Inflammatory macrophage (primary cell): ENCODE measurements at places on chromosomes 6 and 20.

- no peak for DNase-seq
Observed at GRCh38 chr6:47034926-47035325, 7.2 kb downstream of the ADGRF1 start.

- no peak for DNase-seq
Observed at GRCh38 chr6:122008101-122008999, 391.1 kb upstream of the HSF2 start.

DNA sequence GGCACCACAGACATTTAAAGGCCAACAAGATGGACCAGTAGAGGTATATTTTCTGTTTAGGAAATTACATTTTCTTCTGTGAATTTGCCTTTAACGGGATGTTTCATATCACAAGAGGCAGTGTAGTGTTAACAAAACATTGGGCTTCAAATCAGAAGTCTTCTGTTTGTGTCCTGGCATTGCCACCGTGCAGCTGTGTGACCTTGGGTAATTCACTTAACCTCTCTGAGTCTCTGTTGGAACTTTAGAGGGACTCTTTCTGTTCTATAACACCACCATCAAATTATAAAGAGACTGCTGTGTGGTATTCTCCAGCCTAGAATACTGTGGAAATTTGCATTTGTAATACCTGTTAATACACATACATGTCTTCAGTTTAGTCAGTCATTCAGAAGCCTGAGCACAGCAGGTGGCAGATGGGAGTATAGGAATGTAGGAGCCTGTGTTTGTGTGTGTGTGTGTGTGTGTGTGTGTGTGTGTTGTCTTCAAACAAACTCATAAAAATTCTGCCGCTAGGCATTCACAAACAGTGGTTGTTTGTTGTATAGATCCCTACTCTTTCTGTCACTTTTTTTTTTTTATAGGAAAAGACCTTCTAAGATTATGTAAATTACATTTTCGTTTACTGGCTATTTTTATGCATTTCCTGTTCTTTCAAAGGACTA, 22.6 kb downstream of the UST start:
- no peak for DNase-seq

- DNase-seq, result no peak
Observed at GRCh38 chr20:62133864-62134263, 9.3 kb downstream of the PSMA7 start.

GRCh38 chr6:12137480-12137879, 125.4 kb downstream of the HIVEP1 start:
- peak; percentile 44 for DNase-seq

DNA sequence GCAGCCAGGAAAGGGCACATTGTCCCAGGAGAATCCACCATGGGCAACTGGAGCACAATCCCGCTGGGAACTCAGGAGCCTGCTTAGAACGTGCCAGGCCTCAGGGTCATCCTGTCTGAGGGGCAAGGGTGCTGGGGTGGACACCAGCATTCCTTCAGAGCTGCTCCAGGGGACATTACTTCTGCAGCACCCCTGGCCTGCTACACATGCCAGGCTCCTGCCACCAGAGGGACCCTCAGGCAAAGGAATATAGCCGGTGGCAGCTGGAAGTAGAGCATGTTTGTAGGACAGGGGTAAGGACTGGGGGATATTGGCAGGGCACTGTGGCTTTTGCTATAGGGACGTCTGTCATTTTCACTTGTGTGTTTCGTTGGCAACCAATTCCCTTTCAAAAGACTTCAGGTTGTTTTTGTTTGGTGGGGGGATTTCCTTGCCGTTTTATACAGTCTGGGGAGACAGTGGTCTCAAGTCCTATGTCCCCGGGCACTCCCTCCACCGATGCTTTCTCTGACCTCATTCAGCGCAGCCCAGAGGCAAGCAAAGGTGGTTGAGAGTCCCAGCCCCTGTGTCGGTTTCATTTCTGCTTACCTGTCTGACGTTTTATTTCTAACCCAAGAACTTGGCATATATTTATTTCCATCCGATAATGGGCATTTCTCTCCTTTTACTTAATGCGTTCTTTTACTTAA, 130.8 kb downstream of the JPH2 start:
- DNase-seq, result peak; percentile 57

DNA sequence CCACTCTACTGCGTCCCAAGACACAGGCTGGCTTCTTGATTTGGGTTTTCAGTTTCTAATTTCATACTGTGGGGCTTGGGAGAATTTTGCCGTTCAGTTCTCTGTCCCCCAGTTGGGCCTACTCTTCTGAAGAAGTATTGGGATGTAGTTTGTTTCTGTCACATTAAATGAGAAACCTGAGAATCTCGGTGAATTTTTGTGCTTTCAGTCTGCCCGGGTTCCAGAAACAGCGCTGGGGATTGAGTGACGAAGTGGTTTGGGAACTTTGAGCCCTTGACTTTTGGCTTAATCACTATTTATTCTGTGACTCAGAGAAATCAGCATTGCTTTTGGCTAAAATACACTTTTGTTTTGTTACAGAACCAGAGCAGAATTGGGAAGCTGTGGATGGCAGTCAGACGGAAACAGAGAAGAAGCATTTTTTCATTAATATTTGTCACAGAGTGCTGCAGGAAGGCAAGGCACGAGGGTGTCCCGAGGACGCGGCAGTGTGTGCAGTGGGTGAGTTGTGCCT, 74.0 kb downstream of the IGF2R start:
- DNase-seq, result no peak

- no peak for DNase-seq
Observed at GRCh38 chr6:106694343-106694742, 65.0 kb downstream of the QRSL1 start.

- DNase-seq, result no peak
Observed at GRCh38 chr6:36627801-36628246, 33.7 kb downstream of the SRSF3 start.

DNA sequence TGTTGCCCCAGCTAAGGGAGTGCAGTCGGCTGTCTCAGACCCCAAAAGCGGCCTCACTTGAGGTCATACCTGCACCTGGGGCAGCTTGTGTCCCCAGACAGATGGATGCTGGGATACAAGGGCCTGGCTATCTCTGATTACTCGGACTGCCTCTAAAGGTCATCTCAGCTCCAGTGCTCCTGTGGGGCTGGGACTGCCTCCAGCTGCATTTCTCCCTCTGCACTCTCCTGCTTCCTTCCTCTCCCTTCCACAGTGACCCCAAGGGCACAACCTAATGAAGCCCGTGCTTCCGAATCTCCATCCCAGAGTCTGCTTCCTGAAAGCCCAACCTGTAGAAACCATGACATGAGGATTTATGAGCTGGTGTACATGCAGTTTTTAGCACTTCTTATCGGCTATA, 22.8 kb upstream of the OCSTAMP start:
- no peak for DNase-seq

GRCh38 chr6:21500314-21501020, 93.1 kb upstream of the SOX4 start:
- DNase-seq, result no peak

DNA sequence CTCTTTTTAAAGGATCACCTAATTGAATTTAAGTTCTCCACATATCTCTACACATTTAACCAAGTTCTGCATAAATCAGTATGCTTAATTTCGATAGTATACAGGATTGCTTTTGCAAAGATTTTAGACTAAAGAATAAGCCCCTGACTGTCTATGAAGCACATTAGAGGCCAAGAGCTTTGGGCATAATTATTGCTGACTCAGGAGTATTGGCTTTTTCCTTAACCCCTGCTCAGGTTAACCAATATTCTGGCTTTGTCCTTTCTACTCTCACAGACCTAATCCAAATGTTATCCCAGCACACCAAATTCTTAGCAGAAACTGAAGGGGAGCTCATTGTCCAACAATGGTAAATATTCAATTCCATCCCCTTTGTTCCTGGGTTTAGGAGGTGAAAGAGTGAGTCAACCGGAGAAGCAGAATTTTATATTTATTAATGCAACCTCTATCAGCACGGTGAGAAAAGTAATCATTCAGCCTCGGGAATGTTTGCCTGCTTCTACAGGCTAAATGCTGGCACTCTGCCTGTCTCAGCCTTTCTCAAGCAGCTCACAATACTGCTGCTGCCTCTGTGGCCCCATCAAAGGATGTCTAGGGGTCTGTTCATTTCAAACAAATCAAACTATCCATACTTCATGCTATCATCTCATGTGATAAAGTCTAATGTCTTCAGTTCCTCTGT, 125.0 kb downstream of the SIM1 start:
- no peak for DNase-seq

DNA sequence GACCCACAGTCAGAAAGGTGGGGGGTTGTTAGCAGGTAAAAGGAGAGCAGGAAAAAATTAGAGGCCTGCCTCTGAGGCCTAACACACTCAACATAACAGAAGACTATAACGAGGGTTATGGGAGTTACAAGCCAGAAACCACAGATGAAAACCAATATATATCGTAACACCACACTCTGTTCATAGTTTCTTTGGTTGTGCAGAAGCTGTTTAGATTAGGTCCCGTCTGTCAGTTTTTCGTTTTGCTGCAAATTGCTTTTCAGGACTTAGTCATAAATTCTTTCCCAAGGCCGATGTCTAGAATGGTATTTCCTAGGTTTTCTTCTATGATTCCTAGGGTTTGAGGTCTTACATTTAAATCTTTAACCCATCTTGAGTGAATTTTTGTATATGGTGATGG, 3.7 kb upstream of the MAP3K5 start:
- no peak for DNase-seq

DNA sequence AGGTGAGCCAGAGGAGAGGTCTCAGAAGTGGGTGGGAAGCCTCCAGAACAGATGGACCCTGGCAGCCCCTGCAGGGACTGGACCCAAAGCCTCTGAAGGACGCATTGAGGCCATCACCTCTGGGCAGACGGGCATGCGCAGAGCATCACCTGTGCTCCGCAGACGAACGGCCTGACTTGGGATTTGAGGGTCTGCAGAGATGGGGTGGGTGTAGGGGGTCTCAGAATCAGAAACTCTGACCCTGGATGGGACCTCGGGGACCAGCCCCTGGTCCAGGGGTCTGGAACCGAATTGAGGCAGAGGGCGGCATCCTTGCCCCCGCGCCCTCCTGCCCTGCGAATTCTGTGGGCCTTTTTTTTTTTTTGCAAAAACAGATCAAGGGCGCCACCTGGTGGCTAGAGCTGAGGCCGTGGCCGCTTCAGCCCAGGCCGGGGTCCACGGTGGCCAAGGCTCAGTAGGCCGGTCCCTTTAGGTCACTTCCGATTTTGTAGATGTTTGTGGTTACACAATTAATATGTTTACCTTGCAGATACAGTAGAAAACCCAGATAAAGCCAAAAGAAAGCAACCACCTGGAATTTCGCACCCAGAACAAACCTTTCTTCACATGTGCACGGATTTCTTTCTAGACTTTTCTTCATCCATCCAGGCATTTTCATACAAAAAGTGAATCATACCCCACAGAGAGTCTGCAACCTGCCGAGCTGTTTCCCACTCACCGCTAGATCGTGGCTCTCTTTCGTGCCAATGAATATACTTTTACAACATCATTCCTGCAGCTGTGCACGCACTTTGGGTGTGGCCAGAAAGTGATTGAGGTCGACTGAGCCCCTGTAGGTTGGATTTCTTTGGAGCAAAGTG, 25.9 kb downstream of the ZBP1 start:
- DNase-seq, result peak; percentile 41

GRCh38 chr6:107717781-107718180, 106.3 kb downstream of the SCML4 start:
- DNase-seq, result no peak

GRCh38 chr6:27806981-27807440, 105.2 kb downstream of the OR2B2 start:
- peak; percentile 43 for DNase-seq

DNA sequence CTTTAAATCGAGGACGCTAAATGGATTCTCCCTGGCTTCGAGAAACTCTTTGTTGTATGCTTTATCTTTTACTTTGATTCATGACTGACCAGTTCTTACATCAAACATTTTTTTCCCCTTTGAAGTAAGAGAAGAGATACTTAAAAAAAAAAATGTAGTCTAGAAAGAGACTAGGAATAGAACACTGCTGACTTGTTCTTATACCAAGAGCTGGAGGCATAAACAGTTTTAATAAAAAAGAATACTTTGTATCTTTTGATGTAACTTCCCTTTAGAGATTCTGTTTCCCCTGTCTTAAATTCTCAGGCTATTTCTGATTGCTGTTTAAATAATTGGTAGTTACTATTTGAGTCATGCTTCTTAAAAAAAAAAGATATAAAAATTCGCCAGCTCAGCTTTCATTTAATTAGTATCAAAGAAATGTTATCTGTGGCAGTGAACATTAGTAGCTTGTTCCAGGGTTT, 4.8 kb downstream of the ASXL1 start:
- no peak for DNase-seq

GRCh38 chr6:159969204-159969912, 476 bp downstream of the IGF2R start:
- peak; percentile 47 for DNase-seq

DNA sequence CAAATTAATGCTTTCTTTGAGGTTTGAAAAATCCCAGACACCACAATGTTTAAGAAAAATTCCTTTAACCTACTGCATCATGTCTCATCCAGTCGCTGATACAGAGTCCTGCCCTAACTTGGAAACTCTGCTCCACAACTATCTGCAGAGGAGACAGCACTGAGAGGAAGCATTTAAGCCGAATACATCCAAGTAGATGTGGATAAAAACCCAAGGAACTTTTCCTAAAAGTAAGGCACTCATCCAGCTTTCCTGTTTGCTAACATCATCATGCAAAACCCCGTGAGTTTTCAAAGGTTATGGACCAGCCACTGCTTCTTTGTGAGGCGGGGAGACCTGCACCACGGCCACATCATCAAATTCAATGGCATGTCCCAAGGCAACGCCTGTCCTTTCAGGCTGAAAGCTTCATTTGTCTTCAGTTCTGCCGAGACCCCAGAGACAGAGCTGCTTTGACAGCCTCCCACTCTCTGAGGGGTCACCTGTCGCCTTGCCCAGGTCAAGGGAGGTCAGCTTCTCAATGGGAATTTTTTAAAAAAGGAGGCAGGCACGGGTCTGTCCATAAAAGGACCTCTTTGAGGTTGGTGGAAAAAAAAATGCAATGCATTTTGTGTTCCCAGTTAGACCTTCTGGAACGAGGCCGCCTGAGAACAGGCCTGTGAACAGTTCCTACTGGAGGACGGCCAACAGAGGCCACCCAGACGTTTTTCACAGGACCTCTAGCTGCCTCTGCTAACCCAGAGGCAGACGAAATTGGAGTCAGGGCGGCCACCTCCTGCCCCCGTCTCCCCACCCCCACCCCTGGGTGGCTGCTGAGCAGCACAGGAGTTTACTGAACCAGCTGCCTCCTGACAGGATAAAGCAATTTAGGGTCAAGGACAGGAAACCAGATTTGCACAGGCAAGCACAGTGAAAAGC, 142.5 kb upstream of the HDDC2 start:
- DNase-seq, result no peak
